GM23248 (cell line): ENCODE measurements at places on chromosomes 11 and 22. TPM values are rescaled to one million over a fixed set of nuclear protein-coding genes. Genes with fewer than 3 reads are reported as not detected.

GRCh38 chr11:73219396-73220285 lies 1.6 kb downstream of the P2RY2 start:
- no peak for DNase-seq

CRYBB2 gene
- not detected in 2 replicates for polyA plus RNA-seq

CBLIF gene
- not detected in 2 replicates for polyA plus RNA-seq

- no peak for DNase-seq
Measured at GRCh38 chr11:108873941-108874340, 209.1 kb downstream of the DDX10 start.

GRCh38 chr11:13042873-13043342 lies 33.8 kb downstream of the RASSF10 start:
- DNase-seq: no peak
